ENCODE measurements at places on chromosomes 6 and 20.

GRCh38 chr6:142935553-142936517 is 9.1 kb downstream of the HIVEP2 start:
- no peak for DNase-seq

GRCh38 chr6:109048176-109048575 is 46.5 kb downstream of the SESN1 start:
- no peak for DNase-seq

GRCh38 chr20:35568645-35569044 is 26.8 kb downstream of the ERGIC3 start:
- no peak for DNase-seq

DNA sequence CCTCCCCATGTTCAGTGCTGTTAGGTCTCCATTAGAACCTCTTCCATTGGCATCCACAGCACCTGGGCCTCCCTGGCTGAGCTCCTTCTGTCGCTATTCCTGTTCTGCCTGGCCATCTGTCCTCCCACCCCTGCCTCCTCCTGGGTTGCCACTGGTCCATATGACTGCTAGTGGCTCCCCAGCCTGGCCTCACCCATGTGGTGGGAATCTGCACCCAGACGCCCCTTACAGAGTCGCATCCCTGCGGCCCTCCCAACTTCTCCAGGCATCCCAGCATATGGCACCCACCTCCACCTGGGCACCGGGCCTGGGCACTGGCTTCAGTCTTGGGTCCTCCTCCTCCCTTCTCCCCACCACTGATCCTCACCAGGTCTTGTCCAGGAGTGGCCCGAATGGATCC is 7.7 kb downstream of the CDC25B start:
- DNase-seq, result no peak

DNA sequence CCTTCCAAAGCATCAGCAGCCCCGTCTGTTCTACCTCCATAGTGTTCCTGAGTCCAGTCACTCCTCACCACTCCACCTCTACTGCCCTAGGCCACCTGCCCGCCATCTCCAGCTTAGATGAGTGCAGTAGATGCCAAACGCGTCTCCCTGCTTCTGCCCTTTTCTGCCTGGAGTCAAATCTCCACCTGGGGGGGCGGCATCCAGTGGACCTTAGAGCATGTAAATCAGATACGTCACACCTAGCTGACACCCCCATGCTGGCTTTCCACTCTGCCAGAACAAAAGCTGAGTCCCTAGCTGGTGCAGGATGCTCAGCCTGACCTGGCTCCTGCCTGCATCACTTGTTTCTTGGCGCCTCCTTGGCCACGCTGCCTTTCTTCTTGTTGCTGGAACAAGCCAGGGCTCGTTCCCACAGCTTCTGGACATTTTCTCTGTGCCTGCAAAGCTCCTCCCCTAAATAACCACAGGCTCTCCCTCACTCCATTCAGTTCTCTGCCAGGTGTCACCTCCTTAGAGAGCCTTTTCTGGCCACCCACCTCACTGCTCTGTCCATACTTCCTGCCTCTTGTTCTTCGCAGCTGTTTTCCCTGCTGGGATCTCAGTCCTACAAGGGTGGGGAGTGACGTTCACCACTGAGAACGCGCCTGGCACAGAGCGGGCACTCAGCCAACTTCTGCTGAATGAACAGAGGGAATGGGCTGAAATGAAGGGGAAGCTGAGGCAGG is 5.8 kb downstream of the DDR1 start:
- peak; percentile 12 for DNase-seq

- DNase-seq, result no peak
Measured at GRCh38 chr20:3371754-3372153, 35.7 kb downstream of the DNAAF9 start.

DNA sequence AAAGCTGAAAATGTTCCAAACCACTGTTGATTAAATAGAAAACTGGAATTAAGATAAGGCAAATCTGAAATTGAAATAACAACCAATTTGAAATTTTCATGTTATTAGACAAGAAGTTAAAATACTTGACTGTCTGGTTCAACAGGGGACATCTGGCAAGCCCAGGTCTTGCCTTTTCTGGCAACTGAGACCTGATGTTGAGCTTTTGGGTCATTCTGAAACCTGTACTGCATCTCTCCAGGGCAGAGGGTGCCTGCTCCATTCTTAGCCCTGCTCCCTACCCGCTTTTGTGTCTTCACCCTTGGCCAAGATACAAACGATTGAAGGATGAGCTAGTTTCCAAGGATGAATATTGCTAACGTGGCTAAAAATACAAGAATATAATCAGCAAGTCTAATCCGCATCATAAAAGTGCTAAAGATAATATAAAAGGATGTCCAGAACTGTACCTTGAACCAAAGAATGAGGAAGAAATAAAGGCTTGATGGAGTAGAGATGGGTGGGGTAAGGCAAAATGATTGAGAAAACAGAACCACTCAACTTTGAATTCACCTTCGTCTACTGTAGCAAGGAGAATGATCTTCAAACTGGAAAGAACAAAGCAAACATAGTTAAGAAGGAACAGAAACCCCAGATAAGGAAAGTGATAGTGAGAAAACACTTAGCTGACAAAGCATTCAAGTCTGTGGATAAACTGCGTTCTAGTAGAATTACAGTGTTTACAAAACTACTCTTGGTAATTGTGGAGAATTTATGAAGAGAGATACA is 109.8 kb upstream of the MAN1A1 start:
- no peak for DNase-seq

- no peak for DNase-seq
Measured at GRCh38 chr6:28765978-28766351, 157.8 kb downstream of the TRIM27 start.

- DNase-seq, result no peak
Measured at GRCh38 chr20:34566978-34567891, 8.7 kb downstream of the MAP1LC3A start.

- DNase-seq, result peak; percentile 40
Measured at GRCh38 chr20:409697-410559, 1.8 kb downstream of the RBCK1 start.

GRCh38 chr20:53900380-53900999 is 169.9 kb downstream of the BCAS1 start:
- DNase-seq, result no peak

Data from adrenal gland (tissue), 19 donors.